ENCODE measurements at places on chromosomes 3 and 15. TPM values are rescaled to one million over a fixed set of nuclear protein-coding genes. Genes with fewer than 3 reads are reported as not detected.

The FOXL2NB gene
- total RNA-seq, result not detected

The RETNLB gene
- total RNA-seq, result not detected

The POTEB gene
- total RNA-seq, result not detected

The ITGB5 gene
- total RNA-seq, result 1.4 TPM

- DNase-seq, result peak; percentile 70
- peak within 1 kb of the TSS; percentile 63 for H3K27ac ChIP-seq
- peaks cover 10% of the 10 kb centered on the region for H3K4me1 ChIP-seq
- H3K36me3 ChIP-seq, result peaks cover 2% of the 10 kb centered on the region
These were observed at the start of gene ADAMTS7 for GRCh38 chr15:78811124-78811824. Gene ADAMTS7 (minus strand): TSS chr15:78811464. CDS start chr15:78811220, 244 bp downstream.

GRCh38 chr3:38990621-38991020 is 61.1 kb downstream of the SCN11A start:
- no peak overlapping the region for H3K27ac ChIP-seq
- no peaks in the 10 kb centered on the region for H3K36me3 ChIP-seq
- H3K4me3 ChIP-seq, result no peak overlapping the region
- peaks cover 17% of the 10 kb centered on the region for H3K27me3 ChIP-seq

All from naive thymus-derived CD8-positive, alpha-beta T cell (primary cell).